ENCODE measurements at places on chromosomes 13 and 19.

DNA sequence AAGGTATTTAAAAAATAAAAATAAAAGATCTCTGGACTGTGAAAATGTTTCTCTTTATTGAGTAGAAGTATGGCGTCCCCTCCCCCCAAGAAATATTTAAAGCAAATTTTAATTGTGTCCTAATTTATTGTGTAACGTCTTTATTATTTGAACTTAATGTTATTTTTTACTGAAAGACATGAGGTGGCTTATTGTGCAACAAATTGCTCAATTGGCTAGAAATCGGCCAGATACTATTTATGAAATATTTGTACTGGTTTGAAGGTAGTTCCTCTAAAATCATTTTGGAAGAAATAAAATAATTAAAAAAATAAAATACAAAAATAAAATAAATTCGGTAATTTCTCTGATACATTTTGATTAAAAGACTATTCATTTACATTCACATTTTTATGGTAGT lies 162.3 kb downstream of the DACH1 start:
- no peak for DNase-seq

DNA sequence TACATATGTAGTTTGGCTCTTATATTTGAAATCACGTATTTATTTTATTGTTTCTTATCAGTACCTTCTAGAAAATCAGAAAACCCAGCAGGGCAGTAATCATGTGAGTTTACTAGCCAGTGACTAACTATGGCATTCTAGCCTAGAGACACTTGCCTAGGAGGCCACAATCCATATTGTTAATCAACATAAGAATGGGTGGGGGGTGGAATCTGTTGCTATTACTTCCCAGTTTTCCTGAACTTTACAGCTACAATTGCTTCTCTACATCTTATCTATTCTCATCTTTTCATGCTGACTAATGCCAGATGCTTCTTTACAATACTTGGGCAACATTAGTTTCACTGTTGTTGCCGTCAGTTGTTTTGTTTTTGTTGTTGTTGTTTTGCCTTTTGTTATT lies 18.7 kb upstream of the ATXN8OS start:
- no peak for DNase-seq

GRCh38 chr13:42762917-42763316 lies 18.5 kb upstream of the FAM216B start:
- no peak for DNase-seq

DNA sequence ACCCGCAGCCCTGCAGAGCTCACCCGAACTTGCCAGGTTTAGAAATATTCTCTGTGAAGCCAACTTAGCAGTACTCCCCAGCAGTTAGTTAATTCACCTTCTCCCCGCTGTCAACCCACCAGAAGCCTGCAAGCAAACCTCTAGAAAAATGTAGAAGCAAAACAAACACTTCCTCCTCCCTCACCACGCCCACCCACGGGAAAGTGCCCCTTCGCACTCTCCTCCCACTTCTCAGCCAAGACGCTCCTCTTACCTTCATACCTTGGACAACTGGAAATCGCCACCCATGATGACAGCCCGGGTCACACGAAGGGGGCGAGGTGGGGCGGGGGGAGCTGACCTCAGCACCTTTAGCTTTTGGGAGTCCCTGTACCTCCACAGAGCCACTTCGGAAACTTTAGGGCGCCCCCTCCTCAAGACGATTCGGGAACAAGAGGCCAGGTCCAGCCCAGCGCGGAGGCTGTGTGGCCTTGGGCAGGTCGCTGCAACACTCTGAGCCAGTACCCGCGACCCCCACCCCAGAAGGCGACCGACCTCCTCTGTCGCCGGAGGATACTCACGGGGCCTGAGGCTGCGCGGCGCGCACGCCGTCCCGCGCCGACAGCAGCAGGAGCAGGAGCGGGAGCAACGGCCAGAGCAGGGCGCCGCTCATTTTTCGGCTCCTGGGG lies 485 bp downstream of the CPAMD8 start:
- DNase-seq: no peak

DNA sequence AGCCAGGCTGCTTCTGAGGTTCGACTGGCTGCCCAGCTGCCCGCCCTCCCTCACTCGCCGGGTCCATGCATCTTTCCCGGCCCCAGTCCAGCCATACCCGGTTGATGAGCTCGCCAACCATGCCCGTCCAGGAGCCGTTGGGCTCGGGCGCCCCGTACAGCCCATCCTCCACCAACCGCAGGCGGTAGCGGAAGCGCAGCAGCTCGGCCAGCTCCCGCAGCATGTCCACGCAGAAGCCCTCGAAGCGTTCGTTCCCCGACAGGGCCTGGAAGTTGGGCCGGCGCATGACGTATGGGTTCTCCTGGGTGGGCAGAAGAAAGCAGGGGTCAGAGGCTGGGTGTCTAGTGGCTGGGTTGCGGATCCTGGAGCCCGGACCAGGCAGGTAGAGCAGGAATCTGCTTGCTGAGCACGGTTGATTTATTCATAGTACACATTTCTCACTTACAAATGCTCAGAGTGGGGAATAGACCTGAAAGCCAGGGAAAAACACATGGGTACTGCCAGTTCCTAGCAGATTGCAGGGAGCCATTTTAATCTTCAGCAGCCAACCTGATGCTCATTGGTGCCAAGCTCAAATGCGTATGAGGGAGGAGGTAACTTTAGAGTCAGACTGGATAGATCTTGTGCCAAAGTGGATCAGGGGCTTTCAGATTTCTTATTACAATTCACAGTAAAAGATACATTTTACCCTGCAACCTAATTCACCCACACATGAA lies 27.4 kb downstream of the GRIK5 start:
- no peak for DNase-seq

- DNase-seq: no peak
Measured at GRCh38 chr19:28429356-28429755, 783.6 kb downstream of the UQCRFS1 start.

GRCh38 chr19:41801792-41802211 lies 5.4 kb downstream of the CEACAM3 start:
- DNase-seq: no peak

GRCh38 chr13:49791711-49792549 lies 552 bp downstream of the KPNA3 start:
- no peak for DNase-seq

- no peak for DNase-seq
Measured at GRCh38 chr13:35489050-35489449, 12.6 kb upstream of the MAB21L1 start.

DNA sequence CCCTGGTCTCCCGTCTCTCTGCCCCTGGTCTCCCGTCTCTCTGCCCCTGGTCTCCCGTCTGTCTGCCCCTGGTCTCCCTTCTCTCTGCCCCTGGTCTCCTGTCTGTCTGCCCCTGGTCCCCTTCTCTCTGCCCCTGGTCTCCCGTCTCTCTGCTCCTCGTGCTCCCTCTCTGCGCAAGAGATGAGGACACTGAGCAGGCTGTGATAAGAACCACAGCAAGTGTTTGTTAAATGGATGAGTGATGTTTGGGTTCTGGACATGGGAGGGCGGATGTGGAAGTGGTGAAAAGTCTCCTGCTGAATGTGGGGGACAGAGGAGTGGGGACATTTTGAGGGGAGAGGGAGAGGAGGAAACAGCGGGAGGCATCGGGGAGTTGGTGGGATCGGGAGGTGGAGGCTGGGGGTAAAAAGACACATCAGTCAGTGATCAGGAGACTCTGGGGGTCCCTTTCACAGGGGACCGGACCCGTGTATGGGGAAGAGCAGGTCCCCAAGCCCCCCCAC lies 8.0 kb downstream of the NPAS1 start:
- DNase-seq: no peak

DNA sequence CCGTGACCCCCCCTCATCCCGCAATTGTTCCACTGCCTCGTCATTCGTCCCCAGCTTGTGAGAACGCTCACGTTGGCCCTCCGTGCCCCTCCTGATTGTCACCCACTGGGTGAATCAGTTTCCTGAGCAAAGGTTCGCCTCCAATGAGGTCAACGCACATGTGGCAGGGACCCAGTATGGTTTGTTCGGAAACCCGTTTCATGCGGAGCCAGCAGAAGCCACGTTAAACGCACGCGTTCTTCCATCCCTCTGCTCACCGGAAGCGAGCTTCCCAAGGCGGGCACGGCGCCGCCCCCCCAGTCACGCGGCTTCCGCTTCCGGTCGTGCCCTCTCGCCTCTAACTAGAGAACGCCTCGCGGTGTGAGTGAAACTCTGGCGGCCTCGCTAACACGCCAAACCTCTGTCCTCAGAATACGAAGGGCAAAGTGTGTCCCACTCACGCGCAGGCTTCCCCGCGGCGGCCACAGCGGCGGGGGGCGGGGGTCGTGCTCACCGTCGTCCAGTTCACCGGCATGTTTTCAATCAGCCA lies 18.0 kb upstream of the CFAP97D2 start:
- DNase-seq: no peak

DNA sequence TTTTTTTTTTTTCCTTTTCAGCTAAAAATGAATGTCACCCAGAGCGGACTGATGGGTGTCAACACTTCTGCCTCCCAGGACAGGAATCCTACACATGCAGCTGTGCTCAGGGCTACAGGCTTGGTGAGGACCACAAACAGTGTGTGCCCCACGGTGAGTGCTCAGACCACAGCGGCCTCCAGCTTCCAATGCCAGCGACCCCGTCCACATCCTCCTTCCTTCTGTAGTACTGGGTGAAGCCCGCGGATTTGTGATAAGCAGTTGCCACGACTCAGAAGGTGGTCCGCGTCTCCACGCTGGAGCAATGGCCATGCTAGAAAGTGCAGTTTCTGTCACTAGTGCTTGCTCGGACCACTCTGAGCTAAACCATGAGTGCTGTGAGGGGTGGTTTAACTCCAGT lies 6.0 kb downstream of the PROZ start:
- DNase-seq: no peak

GRCh38 chr13:69580255-69580654 lies 527.4 kb upstream of the ATXN8OS start:
- no peak for DNase-seq

DNA sequence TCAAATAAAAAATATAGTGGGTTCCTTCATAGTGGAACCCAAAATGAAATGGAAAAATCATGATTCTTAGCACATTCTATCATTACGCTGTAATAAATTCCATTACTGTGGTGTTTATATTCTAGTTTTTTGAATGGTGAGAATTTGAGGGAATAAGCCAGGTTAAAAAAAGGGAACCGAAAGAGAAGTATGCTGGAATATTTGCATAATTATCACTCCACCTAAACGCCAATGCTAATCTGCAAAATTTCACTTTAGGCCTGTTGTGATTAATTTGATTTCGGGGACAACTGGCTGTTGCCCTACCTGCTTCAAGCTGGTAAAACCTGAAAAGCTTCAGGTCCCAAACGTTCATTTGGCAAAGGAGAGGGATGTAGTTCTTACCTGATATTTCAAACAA lies 32.1 kb upstream of the SCEL start:
- no peak for DNase-seq

- DNase-seq: no peak
Measured at GRCh38 chr19:43527860-43528622, 1.0 kb upstream of the ETHE1 start.

DNA sequence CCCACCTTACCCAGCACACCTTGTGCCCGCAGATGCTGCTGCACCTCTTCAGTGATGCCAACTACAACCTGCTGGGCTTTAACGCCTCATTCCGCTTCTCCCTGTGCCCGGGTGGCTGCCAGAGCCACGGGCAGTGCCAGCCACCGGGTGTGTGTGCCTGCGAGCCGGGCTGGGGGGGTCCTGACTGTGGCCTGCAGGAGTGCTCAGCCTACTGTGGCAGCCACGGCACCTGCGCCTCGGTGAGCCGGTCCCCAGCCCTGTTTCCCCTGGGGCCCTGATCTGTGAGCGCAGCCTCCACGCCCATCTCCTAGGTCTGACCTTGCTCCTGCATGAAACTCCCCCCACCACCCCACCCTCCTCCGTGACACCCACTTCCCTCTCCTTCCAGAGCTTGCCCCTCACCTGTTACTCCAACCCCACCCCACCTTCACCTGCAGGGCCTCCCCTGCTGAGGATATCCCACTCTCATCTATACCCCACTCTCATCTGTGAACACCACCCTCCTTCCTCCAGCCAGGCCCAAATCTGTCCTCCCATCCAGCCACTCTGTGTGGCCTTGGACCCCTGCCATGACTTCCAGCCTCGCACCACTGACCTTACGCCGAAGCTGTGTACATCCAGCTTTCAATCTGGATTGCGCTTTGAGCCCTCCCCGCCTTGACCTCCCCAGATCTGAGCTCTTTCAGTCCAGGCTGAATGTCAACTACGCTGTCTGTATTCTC lies 8.7 kb downstream of the MEGF8 start:
- DNase-seq: no peak

- no peak for DNase-seq
Measured at GRCh38 chr13:36788276-36788675, 30.7 kb upstream of the RFXAP start.

DNA sequence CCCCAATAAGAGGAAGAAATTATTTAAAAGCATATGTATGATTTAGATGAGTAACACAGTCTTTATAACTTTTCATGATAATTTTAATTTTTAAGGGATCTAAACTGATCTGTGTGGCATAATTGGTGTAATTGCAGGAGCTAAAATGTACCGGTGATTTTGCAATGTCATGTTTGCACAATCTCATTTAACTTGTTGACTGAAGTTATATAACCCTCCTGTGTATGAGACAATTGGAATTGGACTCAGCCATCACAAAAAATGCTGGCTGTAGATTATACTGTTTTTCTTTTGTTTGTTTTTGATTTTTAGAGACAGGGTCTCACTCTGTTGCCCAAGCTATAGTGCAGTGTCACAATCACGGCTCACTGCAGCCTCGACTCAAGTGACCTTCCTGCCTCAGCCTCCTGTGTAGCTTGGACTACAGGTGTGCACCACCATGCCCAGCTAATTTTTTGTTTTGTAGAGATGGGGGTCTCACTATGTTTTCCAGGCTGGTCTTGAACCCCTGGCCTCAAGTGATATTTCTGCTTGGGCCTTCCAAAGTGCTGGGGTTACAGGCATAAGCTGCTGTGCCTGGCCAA lies 26.1 kb downstream of the FGF9 start:
- DNase-seq: no peak

GRCh38 chr19:42563352-42564210 lies 31.1 kb downstream of the CEACAM8 start:
- peak; percentile 76 for DNase-seq

DNA sequence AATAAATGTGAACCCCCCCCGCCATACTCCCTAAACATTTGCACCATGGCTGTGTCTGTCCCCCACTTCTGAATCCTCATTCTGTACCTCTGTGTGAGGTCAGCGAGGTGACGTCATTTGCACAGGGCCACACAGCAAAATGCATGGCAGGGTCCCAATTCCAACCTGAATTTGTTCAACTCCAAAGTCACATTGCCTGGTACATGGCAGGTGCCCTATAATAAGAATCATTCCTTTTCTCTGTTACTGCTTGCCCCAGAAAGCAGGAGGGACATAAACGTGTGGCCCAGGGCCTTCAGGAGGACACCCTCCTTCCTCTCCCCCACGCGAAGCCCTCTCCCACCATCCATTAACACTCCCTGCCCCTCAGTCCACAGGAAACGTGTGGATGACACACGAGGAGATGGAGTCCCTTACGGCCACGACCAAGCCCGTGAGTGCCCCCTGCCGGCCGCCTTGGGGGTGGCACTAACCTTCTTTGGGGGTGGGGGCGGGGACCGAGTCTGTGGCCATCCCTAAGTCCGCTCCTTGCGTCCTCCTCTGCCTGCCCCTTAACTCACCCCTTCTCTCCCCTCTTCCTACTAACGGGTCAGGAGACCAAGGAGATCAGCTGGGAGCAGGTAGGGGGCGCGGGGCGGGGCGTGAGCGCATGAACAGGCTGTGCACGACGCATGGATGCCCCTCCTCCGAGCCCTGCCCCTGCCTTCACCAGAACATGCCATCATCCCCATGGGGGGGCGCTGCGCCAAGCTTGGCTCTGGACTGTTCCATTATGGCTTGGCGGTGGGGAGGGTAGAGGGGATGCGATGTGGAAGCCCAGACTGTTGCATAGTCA lies 9.4 kb downstream of the HRC start:
- DNase-seq: peak; percentile 95

- no peak for DNase-seq
Measured at GRCh38 chr13:103224804-103225203, 158.6 kb upstream of the SLC10A2 start.

GRCh38 chr19:31668921-31669320 lies 319.7 kb upstream of the TSHZ3 start:
- no peak for DNase-seq
